ENCODE measurements at places on chromosomes 3 and 15. TPM values are rescaled to one million over a fixed set of nuclear protein-coding genes. Genes with fewer than 3 reads are reported as not detected.

DNA sequence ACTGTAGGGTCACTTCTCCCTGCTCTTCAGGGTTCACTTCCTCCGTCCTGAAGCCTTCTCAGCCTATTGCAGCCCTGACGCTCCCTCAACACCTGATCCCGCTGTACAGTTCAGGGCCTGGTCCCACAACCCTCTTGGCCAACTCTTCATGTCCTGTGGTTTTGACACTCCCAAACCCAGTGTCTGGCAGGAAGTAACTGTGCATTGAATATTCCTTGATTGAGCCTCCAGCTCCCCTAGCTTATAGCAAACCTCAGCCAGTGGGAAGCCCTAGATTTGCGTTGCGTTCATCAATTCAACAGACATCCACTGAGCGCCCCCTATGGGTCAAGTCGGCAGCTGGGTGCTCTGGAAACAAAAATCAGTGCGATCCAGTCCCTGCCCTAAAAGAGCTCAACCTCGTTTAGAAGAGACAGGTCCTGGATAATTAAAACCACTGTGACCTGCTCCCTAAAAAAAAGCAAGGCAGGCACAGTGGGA lies 13.5 kb downstream of the UBAP1L start:
- peak; percentile 69 for DNase-seq
- H3K27ac ChIP-seq: no peak overlapping the region
- H3K27me3 ChIP-seq: no peaks in the 10 kb centered on the region
- peaks cover 8% of the 10 kb centered on the region for H3K4me1 ChIP-seq

DNA sequence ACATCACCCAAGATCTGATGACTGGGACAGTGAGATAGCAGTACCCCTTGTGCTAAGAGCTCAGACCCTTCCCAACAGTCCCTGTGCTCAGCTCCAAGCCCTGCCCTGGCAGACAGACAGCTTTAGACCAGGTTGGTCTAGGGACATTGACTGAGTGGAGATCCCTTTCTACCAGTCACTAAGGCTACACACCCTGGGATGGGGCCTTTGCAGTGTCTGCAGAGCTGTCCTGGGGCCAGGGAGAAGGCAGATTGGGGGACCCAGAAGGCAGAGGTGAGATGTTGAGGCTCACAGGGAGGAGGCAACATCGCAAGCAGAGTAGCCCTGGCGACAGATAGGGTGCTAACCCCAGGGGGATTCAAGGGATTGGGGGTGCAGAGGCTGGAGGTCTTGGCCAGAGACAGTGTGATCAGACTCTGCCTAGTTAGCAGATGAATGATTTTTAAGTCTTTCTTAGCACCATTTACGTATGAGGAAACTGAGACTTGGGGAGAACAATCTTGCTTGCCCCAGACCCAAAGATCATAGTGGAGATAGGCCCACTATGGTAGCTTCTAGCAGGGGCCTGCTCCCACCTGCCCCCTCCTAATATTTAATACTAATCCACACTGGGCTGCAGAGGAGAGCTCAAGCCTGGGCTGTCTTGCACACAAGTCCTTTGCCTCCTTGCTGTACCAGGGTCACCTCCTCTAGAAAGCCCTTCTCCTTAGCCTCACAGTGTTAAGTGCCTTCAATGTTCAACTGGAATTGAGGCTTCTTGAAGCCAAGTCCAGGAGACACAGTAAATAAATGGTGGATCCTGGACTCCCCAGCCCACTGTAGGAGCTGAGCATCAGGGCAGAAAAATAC lies 32.6 kb downstream of the HMCES start:
- no peak overlapping the region for H3K4me3 ChIP-seq
- no peak for DNase-seq
- peaks cover 19% of the 10 kb centered on the region for H3K36me3 ChIP-seq
- no peak overlapping the region for H3K27ac ChIP-seq
- H3K27me3 ChIP-seq: no peaks in the 10 kb centered on the region
- peaks cover 16% of the 10 kb centered on the region for H3K4me1 ChIP-seq

C3orf22 gene
- total RNA-seq: not detected

DNA sequence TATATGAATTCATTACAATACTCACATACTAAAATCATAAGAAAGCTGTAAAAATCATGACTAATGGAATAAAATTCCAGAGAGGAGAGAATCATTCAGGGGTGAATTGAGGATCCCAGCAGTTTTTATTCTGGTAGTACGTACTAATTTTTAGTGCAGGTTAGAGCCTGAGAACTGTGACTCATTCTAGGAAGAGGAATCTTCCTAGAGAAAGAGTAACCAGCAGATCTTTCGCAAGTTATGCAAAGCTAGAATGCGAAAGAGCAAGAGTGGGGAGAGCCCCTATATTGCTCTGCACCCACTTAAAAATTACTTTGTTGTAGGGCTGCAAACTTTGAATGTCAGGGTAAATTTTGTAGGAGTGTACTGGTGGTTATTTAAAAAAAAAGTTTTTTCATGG lies 303.6 kb upstream of the ARPP21 start:
- no peaks in the 10 kb centered on the region for H3K27me3 ChIP-seq
- H3K36me3 ChIP-seq: no peaks in the 10 kb centered on the region
- no peak overlapping the region for H3K27ac ChIP-seq
- DNase-seq: no peak
- H3K4me3 ChIP-seq: no peak overlapping the region
- H3K4me1 ChIP-seq: no peaks in the 10 kb centered on the region

PRICKLE2 gene
- total RNA-seq: 51.3 TPM

SLC22A13 gene
- 0.50 TPM for total RNA-seq

- peaks cover 45% of the 10 kb centered on the region for H3K36me3 ChIP-seq
- H3K4me3 ChIP-seq: no peak overlapping the region
- peaks cover 2% of the 10 kb centered on the region for H3K4me1 ChIP-seq
- no peak overlapping the region for H3K27ac ChIP-seq
Observed at GRCh38 chr15:28133281-28133680, 34.2 kb upstream of the OCA2 start.

DNA sequence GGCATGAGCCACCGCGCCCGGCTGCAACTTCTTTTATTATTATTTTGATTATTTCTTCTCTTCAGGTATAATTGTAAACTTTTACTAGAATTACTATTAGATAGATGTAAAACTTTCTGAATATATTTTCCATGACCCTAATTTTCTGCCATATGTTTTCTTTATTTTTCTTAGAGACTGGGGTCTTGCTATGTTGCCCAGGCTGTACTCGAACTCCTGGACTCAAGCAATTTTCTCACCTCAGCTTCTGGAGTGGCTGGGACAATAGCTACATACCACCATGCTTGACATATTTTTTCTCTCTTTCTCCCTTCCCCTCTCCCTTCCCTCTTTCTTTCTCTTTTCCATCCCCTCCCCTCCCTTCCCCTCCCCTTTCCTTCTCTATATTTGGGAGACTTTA lies 29.6 kb upstream of the CHST2 start:
- H3K36me3 ChIP-seq: no peaks in the 10 kb centered on the region
- no peak for DNase-seq
- H3K4me3 ChIP-seq: no peak overlapping the region
- H3K4me1 ChIP-seq: peaks cover 4% of the 10 kb centered on the region
- H3K27ac ChIP-seq: no peak overlapping the region

ARRDC4 gene
- 34.1 TPM for total RNA-seq

GRCh38 chr15:98648654-98649471 lies 524 bp downstream of the IGF1R start:
- H3K4me3 ChIP-seq: peak overlapping the region; percentile 73
- no peak for DNase-seq
- H3K27ac ChIP-seq: peak overlapping the region; percentile 84

RETNLB gene
- not detected for total RNA-seq

DNA sequence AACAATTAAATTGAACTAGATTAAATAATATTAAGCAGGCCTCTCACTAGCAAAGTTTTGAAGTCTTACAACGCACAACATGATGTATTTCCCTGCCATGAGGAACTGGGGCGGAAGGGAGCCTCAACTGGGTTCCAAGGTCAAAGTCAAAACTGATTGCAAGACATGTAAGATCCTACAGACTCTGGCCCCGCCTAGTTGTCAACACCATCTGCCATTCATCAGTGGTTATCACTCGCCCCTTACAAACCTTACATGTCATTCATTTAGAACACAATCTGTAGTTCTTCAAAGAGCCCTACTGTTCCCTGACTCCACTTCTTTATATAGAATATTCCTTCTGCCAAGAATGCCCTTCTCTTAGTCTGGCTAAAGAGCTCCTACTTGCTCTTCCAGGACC lies 10.0 kb downstream of the ATP13A3 start:
- no peaks in the 10 kb centered on the region for H3K27me3 ChIP-seq
- DNase-seq: no peak
- no peaks in the 10 kb centered on the region for H3K36me3 ChIP-seq
- H3K4me3 ChIP-seq: no peak overlapping the region

GRCh38 chr3:162287600-162287999 lies 791.0 kb downstream of the OTOL1 start:
- no peak overlapping the region for H3K27ac ChIP-seq
- no peaks in the 10 kb centered on the region for H3K36me3 ChIP-seq
- no peaks in the 10 kb centered on the region for H3K4me1 ChIP-seq
- H3K4me3 ChIP-seq: no peak overlapping the region
- H3K27me3 ChIP-seq: no peaks in the 10 kb centered on the region
- no peak for DNase-seq

GRCh38 chr15:87939848-87940457 lies 316.6 kb downstream of the NTRK3 start:
- DNase-seq: no peak
- H3K36me3 ChIP-seq: peaks cover 11% of the 10 kb centered on the region
- no peaks in the 10 kb centered on the region for H3K27me3 ChIP-seq
- H3K27ac ChIP-seq: no peak overlapping the region
- no peak overlapping the region for H3K4me3 ChIP-seq
- peaks cover 22% of the 10 kb centered on the region for H3K4me1 ChIP-seq

FHIT gene
- total RNA-seq: 8.4 TPM

DNA sequence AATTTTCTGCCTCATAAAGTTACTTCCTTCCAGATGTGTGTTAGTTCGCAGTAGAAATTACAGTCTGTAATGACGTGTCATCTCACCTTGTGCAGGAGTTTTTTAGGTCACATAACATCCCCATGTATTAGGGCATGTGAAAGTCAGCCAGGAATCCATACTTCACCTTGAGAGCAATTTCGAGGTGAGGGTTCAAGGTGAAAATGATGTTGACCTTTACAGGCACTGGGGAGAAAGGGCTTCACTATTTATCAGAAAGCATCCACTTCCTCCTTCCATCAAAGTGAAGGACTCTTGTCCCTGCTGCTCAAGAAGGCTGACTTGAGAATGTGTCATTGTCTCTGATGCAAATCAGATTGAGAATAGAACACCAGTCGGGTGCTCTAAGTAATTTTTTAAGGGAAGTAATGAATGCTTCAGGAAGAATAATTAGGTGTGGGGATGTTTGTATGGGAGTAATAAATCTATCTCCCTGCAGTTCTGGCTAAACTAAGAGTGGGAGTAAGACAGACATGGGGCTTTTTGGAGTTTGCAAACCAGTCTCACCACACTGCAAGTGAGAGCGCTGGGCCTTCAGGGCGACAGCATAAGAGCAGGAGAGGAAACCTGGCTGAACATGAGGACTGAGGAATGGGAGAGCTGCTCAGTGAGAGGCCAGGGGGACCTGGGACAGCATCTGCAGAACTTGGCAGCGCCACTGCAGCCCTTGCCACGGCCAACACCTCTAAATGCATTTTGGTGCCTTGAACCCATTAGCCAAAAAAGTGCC lies 85.9 kb upstream of the IL12A start:
- no peak overlapping the region for H3K4me3 ChIP-seq
- no peaks in the 10 kb centered on the region for H3K27me3 ChIP-seq
- DNase-seq: no peak
- no peak overlapping the region for H3K27ac ChIP-seq
- peaks cover 3% of the 10 kb centered on the region for H3K36me3 ChIP-seq

- H3K27me3 ChIP-seq: peaks cover 3% of the 10 kb centered on the region
- peak overlapping the region; percentile 81 for H3K27ac ChIP-seq
- DNase-seq: peak; percentile 79
- no peaks in the 10 kb centered on the region for H3K36me3 ChIP-seq
- peaks cover 17% of the 10 kb centered on the region for H3K4me1 ChIP-seq
Observed at GRCh38 chr15:100902436-100903167, 16.6 kb upstream of the LRRK1 start.

TLR9 gene
- total RNA-seq: not detected
